ENCODE measurements at places on chromosomes 6 and 20. TPM values are rescaled to one million over a fixed set of nuclear protein-coding genes. Genes with fewer than 3 reads are reported as not detected.

GRCh38 chr6:144013486-144013909 lies 5.4 kb upstream of the PLAGL1 start:
- no peaks in the 10 kb centered on the region for H3K36me3 ChIP-seq
- DNase-seq: peak; percentile 68
- H3K4me1 ChIP-seq: no peaks in the 10 kb centered on the region
- H3K4me3 ChIP-seq: no peak overlapping the region
- H3K27me3 ChIP-seq: no peaks in the 10 kb centered on the region
- no peak overlapping the region for H3K27ac ChIP-seq

DNA sequence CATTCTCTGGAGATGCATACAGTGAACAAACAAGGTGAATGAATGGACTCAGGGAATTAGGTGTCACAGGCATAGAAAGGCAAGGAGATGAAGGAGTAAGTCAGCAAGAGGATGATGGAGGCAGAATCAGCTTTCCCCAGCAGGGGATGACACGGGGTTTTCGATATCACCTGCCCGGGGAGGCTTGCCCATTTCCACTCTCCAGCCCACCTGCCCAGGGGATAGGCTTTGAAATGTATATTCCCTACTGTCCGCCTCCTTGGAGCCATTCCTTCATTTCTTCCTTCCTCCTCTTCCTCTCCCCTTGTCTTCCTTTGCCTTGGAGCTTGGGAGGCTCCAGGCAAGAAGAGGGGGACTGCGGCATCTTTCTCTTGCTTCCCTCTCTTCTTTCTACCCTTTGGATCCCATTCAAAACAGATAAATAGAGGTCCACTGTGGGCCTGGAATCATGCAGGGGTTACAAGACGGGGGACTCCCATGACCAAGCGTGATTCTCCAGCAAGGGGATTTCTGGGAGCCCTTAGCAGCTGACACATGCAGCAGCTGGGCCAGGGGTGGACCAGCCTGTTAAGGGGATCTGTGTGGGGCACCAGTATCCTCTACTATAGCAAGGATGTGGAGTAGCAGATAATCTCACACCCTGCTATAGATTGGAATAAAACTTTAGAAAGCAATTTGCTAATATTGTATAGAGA lies 23.5 kb upstream of the RNF24 start:
- H3K4me1 ChIP-seq: no peaks in the 10 kb centered on the region
- H3K36me3 ChIP-seq: no peaks in the 10 kb centered on the region
- H3K4me3 ChIP-seq: no peak overlapping the region
- H3K27ac ChIP-seq: no peak overlapping the region
- no peak for DNase-seq

DNA sequence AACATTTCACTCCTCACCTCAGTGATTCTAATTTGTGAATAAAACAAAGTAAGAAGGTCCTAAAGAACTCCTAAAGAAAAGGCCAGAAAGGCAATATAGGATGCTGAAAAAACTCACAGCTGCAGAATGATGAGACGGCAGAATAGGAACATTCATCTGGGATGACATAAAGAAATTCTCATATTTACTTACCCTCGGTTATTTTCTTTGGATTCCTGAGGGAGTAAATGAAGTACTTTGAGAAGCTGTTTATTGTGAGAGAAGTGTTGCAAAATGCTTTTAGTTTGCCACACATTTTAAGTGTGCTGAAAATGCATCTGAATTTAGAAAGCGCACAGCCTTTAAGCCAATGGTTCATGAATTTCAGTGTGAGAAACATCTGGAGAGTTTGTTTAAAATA lies 35.7 kb upstream of the RBL1 start:
- H3K4me3 ChIP-seq: no peak overlapping the region
- H3K4me1 ChIP-seq: no peaks in the 10 kb centered on the region
- no peak overlapping the region for H3K27ac ChIP-seq
- no peaks in the 10 kb centered on the region for H3K27me3 ChIP-seq
- no peak for DNase-seq

- H3K27ac ChIP-seq: no peak overlapping the region
- no peaks in the 10 kb centered on the region for H3K27me3 ChIP-seq
- H3K4me1 ChIP-seq: no peaks in the 10 kb centered on the region
- no peak for DNase-seq
- H3K36me3 ChIP-seq: no peaks in the 10 kb centered on the region
Measured at GRCh38 chr6:132731086-132731485, 17.2 kb upstream of the VNN1 start.

- no peak for DNase-seq
- H3K4me3 ChIP-seq: no peak overlapping the region
- H3K4me1 ChIP-seq: no peaks in the 10 kb centered on the region
- H3K27ac ChIP-seq: no peak overlapping the region
- no peaks in the 10 kb centered on the region for H3K27me3 ChIP-seq
Measured at GRCh38 chr20:12090920-12091319, 173.2 kb downstream of the BTBD3 start.

Gene PDYN
- total RNA-seq: not detected

Gene THBD
- 42.6 TPM for total RNA-seq

Gene HLA-DRA
- total RNA-seq: 130 TPM

Gene FUT9
- total RNA-seq: 0.07 TPM
